ENCODE measurements at places on chromosomes 16 and 17.

DNA sequence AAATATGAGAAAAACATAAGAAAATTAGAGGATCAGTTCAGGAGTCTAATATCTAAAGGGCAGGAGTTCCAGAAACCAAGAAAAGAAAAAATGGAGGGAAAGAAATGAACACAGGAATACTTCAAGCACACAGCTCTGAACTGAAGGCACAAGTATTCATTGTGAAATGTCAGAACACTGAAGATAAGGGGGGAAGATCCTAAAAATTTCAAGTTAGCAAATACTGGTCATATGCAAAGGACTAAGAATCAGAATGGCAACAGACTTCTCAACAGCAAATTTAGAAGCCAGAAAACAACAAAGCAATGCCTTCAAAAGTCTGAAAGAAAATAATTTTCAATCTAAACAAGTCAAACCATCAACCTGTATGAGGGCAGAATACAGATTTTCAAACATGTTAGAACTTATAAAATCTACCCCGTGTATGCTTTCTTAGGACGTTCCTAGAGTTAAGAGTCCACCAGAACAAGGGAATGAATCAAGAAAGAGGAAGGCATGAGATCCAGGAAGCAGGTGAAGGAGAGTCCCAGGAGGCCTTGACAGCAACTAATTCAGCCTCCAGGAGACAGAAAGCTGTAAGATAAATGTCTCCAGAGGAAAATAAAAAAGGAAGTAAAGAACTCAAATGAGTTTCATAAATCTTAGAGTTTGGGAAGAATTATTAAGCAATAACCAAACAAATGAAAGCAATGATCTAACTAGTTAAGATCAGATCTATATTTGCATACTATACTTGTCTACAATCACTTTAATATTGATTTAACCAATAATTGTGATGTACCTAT, 2.8 kb downstream of the BRD7 start:
- no peak for DNase-seq

- DNase-seq: no peak
Observed at GRCh38 chr17:58273453-58274104, 7.2 kb downstream of the MPO start.

DNA sequence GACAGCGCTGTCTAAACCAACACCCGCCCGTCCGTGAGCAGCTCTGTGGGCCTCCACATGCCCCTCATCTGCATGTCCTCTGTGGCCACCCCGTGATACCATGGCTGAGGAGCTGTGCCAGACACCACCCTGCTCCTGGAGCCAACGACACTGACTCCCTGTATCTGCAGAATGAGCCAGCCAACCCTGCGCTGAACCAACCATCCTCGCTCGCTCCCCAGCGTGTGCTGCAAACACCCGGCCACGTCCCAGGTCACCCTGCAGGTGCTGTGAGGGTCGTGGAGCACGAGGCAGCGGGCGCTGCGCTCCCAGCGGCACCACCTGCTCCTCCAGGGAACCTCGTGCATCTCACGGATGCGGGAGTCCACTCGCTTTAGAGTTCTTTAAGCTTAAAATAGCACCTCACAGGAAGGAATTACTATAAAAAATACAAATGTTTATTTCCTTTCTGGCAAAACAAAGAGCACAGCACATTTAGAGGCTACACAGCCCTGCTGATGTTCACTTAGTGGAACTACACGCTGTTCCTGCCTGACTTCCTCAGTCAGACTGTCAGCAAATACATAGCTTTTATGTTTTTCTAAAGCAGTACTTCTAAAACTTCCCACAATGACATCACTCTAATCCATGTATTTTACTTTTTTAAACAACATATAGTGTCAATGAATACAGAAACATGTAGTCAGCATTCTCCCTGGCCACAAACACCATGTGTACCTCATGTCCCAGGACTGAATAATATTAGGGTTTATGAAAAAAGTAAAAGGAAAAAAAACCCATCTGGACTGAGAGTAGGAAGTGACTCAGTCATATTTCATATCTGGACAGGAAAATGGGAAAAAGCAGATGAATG, 43.5 kb downstream of the MAP1LC3B start:
- no peak for DNase-seq

GRCh38 chr16:14198572-14198971, 127.5 kb downstream of the MRTFB start:
- DNase-seq: no peak

DNA sequence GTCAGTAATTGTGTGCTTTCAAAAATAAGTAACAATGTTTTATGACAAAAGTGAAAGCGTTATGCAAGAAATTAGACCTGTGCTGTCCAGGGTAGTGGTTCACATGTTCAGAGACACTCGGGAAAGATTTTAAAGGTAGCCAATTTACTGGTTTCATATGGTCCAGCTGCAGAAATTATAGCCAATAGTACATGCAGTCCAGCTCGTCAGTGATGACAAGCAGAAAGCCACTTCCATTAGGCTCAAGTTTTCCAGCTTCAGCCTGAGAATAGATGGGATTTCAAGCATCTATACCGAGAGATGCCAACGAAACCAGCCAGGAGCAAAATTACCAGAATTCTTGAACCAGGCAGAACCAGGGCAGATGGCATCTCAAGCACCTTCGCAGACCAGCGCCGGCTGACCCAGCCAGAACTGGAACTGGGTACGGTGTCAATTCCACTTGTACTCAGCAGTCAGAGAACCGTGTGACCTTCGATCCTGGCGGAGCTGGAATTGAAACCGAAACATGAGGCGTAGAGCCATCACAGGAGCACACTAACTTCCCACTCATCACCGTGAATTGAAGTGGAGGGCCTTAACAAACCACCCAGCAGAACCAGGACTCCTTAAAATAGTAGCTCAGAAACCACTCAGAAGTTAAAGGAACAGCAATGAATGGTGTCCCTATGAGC, 207.9 kb upstream of the HSBP1 start:
- DNase-seq: no peak

DNA sequence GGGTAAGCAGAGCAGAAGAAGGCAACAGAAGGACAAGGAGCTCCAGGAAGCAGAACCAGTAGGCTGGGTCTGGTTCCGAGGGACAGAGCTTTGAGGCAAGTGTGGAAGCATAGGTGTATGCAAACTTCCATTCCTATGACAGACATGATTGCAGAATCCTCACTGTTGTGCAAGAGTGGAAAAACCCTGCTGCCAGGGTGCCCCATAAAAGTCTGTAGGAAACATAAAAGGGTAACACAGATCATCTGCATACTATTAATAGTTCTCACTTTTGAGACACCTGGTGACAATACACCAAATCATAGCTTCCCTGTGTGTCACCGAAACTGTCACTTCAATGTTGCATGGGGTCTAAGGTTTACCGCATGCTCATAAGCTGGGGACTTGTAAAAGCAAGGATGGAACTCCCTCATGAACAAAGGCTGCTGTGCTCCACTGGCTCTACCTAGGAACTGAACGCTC, 39.7 kb downstream of the ARHGAP17 start:
- DNase-seq: no peak

- DNase-seq: no peak
Observed at GRCh38 chr17:71959154-71959553, 161.7 kb upstream of the SOX9 start.

DNA sequence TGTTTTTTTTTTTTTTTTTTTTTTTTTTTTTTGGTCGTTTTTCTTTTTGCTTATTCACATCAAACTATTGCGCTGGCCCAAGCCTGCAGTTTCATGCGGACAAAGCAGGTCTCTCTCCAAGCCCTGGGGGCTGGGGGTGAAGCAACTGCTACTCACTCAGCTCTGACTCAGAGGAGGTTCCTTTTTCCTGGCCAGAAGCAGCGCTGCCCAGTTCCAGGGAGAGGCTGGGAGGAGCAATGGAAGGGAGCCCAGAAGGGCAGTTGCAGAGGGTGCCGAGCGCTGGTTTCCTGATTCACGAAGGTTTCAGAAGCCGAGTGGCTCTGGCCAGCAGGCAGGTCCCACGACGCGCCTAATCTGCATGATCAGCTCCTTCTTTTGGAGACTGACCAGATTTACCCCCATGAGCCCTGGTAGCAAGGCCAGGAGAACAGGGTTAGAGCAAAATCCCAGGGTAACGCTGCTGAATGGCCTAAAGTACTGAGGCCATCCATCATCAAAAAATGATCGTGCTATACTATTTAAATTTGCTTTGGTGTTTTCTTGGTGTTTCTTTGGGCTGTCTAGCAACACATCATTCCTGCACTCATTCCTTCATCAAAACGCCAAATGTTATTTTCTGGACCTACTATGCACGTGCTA, 144.7 kb upstream of the SOX9 start:
- no peak for DNase-seq

- no peak for DNase-seq
Observed at GRCh38 chr17:40633871-40634270, 13.7 kb downstream of the SMARCE1 start.

DNA sequence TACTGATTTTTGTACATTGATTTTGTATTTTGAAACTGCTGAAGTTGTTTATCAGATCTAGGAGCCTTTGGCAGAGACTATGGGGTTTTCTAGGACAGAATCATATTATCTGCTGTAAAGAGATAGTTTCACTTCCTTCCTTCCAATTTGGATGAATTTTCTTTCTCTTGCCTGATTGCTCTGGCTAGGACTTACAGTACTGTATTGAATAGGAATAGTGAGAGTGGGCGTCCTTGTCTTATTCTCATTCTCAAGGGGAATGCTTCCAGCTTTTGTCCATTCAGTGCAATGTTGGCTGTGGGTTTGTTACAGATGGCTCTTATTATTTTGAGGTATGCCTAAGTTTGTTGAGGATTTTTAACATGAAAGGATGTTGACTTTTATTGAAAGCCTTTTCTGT, 290.1 kb downstream of the MAP2K4 start:
- DNase-seq: no peak

DNA sequence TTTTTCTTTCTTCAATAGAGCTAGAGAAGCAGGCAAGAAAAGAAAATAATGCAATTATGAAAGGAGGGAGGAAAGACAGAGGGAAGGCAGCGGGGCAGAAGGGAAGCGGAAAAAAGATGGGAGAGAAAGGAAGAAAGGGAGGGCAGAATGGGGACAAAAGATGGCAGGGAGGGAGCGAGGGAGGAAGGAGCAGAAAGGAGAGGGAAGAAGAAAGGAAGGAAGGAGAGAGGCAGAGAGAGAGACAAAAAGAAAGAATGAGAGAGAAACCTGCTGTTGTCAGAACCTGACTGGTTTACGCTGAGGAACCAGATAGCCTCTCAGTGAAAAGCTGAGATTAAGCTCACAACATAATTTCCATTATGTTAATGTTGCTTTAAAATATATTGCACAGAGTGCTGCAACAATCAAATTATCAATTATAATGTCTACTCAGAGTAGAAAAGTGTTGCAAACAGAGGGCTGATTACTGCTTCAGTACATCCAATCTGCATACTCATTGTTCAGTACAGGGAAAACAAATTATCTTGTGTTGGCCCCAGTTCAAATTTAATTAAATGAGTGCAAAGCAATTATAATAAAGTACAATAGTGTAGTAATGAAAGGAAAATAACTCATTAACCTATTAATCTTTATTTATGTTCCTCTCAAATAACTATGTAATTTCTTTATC, 32.0 kb upstream of the TOX3 start:
- DNase-seq: no peak

GRCh38 chr17:76152591-76152990, 11.5 kb upstream of the FOXJ1 start:
- DNase-seq: no peak

- no peak for DNase-seq
Observed at GRCh38 chr16:17224879-17225281, 245.9 kb downstream of the XYLT1 start.

- DNase-seq: no peak
Observed at GRCh38 chr17:6019959-6020358, 50.2 kb upstream of the WSCD1 start.

DNA sequence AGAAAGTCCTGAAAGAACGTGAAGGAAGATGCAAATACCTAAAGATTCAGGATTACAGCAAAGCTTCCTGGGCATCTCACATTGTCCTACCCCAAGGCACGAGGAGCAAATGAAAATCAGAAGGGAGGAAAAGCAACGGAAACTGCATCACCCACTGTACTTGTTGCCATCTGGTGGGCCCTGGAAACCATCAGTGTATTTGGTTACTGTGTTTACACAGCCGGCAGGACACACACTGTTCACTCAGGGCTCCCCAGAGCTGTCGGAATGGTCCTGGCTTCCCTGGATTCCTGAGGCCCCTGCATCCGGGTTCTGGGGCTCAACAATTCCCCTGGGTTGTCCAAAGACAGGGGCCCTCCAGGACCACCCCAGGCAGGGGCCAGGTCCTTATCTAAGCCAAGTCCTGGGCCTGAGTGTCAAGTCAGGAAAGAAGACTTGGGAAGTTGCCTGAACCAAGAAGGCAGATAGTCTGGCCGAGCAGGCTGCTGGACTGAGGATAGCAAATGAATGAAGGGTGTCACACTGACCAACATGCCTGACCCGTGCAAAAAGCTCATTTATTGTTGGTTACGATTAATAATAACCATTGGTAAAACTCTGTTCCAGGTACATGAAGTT, 52.8 kb downstream of the SOX9 start:
- DNase-seq: no peak
